ENCODE measurements at places on chromosomes 3 and 15.

DNA sequence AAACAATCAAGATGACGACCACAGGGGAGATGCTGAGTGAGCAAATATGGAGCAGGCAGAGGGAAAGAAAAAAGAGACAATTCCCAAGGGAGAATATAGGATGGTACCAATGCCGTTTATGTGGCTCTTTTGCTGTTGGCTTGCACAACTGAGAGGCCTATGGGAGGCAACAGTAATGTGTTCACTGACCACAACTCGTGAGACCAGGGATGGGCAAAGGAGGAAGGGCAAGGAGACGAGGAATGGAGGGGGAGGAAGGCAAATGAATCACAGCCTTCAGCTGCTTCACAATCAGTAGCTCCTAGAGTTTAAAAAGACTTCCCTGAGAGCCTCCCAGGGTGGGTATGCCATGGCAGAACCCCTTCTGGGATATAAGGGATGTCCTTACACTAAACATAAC is 131.5 kb downstream of the SLC9A9 start:
- DNase-seq: no peak

DNA sequence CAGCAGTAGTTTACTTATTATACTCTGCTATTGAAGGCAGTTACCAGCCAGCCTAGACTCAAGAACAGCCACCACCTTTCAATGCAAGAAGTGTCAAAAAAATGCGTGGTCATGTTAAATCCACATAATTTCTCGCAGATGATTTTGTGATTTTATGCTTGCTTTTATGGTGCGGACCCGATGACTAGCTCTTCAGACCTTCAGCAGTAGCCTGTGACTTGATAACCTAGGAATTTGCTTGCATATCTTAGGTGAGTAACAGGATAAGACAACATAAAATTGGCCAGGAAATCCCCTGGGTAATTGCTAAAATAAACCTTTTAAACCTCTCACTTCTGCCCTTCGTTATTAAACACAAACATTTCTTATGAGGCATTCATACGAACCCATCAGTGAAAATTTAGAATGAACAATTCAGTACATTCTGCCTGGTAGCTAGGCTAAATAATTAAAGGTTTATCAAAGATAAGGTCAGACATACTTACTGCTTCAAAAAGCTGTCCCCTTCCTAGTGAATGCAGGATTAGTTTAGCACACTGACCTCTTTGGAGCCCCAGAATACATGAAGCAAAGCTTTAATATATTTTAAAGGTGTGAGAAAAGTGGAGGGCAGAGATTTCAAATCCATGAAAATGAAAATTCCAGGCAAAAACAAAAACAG is 798.8 kb downstream of the OTOL1 start:
- DNase-seq: peak; percentile 14

- no peak for DNase-seq
Measured at GRCh38 chr3:9231006-9231405, 18.4 kb downstream of the SRGAP3 start.

DNA sequence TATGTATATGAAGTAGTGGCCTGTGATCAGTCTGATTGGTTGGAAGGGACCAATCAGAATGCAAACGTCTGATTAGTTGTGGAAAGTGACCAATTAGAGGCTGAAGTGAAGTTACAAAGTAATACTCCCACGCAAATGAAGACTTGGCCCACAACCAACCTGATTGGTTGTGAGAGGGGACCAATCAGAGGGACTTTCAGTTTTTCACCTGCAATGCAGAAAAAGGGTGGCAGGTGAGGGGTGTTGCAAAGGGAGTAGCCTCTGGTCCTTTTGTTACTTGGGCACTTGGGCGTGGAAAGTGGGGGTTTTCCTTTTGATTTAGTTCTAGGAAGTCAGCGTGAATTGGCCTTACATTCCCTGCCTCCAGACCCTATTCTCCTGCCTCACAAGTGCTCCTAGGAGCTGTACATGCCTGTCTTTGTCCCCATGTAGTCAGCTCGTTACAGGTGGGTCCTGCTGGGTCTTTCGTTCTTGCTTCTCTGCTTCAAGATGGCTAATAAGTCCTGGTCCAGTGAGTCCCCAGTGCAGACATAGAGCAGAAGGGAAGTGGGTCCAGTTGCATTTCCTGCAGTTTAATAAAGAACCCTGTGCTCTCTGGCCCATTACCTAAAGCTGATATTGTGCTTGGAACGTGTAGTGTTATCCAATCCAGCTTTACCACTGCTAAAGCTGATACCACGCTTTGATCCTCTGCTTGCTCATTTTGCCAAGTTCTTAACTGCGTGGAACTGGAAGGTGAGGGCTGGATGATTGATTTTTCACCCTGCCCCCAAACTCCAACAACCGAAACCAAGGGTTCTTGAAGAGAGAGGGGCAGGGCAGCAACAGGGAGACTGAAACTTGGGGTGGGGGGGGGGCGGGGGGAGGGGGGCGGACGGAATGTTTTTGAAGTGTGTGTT is 46.0 kb upstream of the CD47 start:
- DNase-seq: no peak

- DNase-seq: no peak
Measured at GRCh38 chr15:63202861-63203260, 13.5 kb downstream of the RAB8B start.

Data from H54 (cell line).